ENCODE measurements at places on chromosomes 1 and 21. TPM values are rescaled to one million over a fixed set of nuclear protein-coding genes. Genes with fewer than 3 reads are reported as not detected.

Gene SIK1
- 0.29 TPM for polyA plus RNA-seq

Gene CATSPERE
- polyA plus RNA-seq, result 0.85 TPM

Gene CNR2
- polyA plus RNA-seq, result not detected

Gene GBP5
- polyA plus RNA-seq, result 1.2 TPM

Gene CLCA4
- polyA plus RNA-seq, result not detected

Gene PALMD
- 0.10 TPM for polyA plus RNA-seq

Gene TMEM54
- polyA plus RNA-seq, result 33.7 TPM

Gene FBLIM1
- 67.3 TPM for polyA plus RNA-seq

Gene CACNA1S
- polyA plus RNA-seq, result not detected

Gene GPR37L1
- polyA plus RNA-seq, result 0.03 TPM

Gene CD101
- not detected for polyA plus RNA-seq

Gene CD48
- polyA plus RNA-seq, result 0.28 TPM

Gene LEMD1
- not detected for polyA plus RNA-seq

Gene FAM167B
- 5.0 TPM for polyA plus RNA-seq

Gene THEM5
- not detected for polyA plus RNA-seq

Gene TMEM51
- 0.62 TPM for polyA plus RNA-seq

Gene AMY2B
- polyA plus RNA-seq, result 0.94 TPM

Gene AGRN
- 1.8 TPM for polyA plus RNA-seq

Gene VASH2
- polyA plus RNA-seq, result 0.19 TPM

Gene IGSF3
- polyA plus RNA-seq, result 0.08 TPM

Gene CSMD2
- 5.1 TPM for polyA plus RNA-seq

Gene SPRR4
- polyA plus RNA-seq, result not detected

Gene COL8A2
- 2.9 TPM for polyA plus RNA-seq

Gene OR6K2
- not detected for polyA plus RNA-seq
